IMR-90 (cell line): ENCODE measurements at places on chromosomes 6 and 20. TPM values are rescaled to one million over a fixed set of nuclear protein-coding genes. Genes with fewer than 3 reads are reported as not detected.
A peak's percentile ranks its signal among the peaks of the same experiment; 100 is the strongest.

RIPPLY2 gene
- total RNA-seq, result not detected in 2 replicates

DLK2 gene
- total RNA-seq, result 0.90 and 1.1 TPM in 2 replicates

TRMT11 gene
- total RNA-seq, result 19.0 and 29.7 TPM in 2 replicates

NELFE gene
- 76.0 and 90.8 TPM in 2 replicates for total RNA-seq

ADGRF4 gene
- under 0.01 TPM in 1 of 2 replicates, not detected in the other for total RNA-seq

EEF1A2 gene
- total RNA-seq, result 1.3 and 2.2 TPM in 2 replicates

RHAG gene
- total RNA-seq, result not detected in 2 replicates

TPBG gene
- total RNA-seq, result 19.7 and 20.0 TPM in 2 replicates

DNA sequence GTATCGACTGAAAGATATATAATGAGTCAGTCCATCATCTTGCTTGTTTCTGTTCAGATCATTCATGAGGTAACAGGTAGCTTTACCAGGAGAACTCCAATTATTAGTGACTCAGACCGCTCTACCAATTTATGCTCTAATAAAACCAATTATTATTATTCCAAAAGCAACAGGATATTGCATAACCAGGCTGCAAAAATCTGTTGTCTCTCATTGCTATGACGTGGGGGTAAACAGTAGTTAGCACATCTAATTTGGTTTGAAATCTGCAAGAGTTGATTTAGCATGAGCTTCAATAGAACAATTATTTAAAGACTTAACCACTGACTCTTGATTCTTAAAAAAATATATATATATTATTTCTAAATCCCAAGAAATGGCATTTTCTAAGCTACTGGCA is 90.9 kb upstream of the MAP7 start:
- no peak for DNase-seq
- peaks cover 7% of the 10 kb centered on the region for H3K4me1 ChIP-seq
- no peak overlapping the region for H3K27ac ChIP-seq
- H3K4me3 ChIP-seq, result no peak overlapping the region
- peaks cover 11% of the 10 kb centered on the region for H3K36me3 ChIP-seq

DNA sequence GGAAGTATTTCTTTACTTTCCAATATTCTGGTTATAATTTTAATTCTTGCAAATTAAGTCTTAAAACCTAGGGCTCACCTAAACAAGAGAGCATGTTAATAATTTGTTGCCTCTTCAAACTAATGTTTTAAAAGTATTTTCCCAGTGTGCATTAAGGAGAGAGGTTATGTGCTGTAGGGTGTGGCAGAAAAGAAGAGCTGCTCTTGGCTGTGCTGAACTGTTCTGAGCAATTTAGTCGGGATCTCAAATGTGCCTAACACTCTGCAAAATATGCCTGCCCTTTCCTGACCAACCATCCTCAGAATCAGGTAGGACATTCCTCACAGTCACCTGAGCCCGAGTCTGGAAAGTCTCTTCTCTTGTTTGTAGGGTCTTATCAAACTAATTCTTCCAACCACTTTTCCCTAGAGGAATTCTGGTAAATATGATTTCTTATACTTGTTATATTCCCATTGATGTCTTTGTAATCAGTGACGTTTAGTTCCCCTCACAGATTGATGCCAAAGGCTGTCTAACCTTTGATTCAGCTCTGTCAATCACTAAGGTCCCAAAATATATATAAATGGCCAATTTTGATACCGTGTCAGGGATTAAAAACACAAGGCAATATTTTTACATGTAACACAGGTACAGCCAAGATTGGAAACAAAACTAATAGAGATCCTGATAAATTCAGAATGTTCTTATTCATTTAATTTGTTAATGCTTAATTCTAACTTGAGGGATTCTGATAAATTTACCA is 298.4 kb downstream of the ADGB start:
- H3K27me3 ChIP-seq, result no peaks in the 10 kb centered on the region
- peaks cover 2% of the 10 kb centered on the region for H3K4me1 ChIP-seq
- H3K36me3 ChIP-seq, result no peaks in the 10 kb centered on the region
- DNase-seq, result no peak

- no peaks in the 10 kb centered on the region for H3K27me3 ChIP-seq
- no peak overlapping the region for H3K4me3 ChIP-seq
- no peak overlapping the region for H3K27ac ChIP-seq
- no peaks in the 10 kb centered on the region for H3K4me1 ChIP-seq
- H3K36me3 ChIP-seq, result no peaks in the 10 kb centered on the region
- peak; percentile 4 for DNase-seq
Measured at GRCh38 chr20:53495398-53496092, 98.1 kb downstream of the ZNF217 start.

DNA sequence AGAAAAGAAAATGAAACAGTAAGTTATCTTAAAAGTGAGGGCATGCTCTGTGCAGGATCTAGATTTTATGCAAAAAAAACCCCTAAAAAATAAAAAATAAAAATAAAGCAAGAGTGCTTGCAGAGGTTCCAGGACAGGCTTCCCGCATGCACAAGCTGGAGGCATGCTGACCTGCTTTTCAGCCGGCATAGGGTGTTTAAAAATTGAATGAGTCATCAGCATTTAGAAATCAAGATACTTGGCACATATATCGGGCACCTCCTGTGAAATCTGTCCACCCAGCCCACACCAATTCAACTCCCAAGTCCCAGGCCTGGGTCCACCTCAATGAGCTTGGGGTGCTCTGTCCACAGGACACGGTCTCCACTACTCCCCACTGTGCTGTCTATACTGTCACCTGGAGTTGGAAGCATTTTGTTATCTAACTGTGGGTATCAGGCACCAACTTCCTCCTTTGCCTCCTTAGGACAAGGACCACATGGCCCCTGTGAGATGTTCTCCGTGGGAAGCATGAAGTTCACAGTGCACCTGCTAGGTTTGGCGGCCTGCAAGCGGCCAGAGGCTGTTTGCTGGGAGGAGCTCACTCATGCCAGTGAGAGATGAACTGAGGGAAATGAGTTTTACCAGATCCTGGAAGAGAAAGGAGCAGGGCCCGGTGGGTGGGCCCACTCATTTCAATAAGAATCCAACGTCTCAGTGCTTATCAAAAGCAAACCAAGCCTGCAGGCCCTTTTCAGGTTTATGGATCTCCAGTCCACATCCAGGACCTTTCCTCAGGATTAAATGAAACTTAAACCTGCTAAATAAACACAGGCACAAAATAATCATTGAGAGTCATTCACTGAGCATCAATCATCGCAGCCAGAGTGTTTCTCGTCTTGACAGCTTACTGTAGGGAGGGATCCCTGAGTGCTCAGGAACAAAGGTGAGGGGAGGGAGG is 121.1 kb downstream of the FOXA2 start:
- H3K27ac ChIP-seq, result no peak overlapping the region
- H3K27me3 ChIP-seq, result no peaks in the 10 kb centered on the region
- no peaks in the 10 kb centered on the region for H3K4me1 ChIP-seq
- DNase-seq, result no peak
- H3K4me3 ChIP-seq, result no peak overlapping the region

GRCh38 chr20:36149012-36149411 is 5.5 kb upstream of the EPB41L1 start:
- no peak overlapping the region for H3K27ac ChIP-seq
- no peaks in the 10 kb centered on the region for H3K36me3 ChIP-seq
- no peak for DNase-seq

- no peaks in the 10 kb centered on the region for H3K27me3 ChIP-seq
- H3K36me3 ChIP-seq, result peaks cover 33% of the 10 kb centered on the region
- no peak for DNase-seq
Measured at GRCh38 chr6:37321516-37322415, 32.0 kb upstream of the RNF8 start.

DNA sequence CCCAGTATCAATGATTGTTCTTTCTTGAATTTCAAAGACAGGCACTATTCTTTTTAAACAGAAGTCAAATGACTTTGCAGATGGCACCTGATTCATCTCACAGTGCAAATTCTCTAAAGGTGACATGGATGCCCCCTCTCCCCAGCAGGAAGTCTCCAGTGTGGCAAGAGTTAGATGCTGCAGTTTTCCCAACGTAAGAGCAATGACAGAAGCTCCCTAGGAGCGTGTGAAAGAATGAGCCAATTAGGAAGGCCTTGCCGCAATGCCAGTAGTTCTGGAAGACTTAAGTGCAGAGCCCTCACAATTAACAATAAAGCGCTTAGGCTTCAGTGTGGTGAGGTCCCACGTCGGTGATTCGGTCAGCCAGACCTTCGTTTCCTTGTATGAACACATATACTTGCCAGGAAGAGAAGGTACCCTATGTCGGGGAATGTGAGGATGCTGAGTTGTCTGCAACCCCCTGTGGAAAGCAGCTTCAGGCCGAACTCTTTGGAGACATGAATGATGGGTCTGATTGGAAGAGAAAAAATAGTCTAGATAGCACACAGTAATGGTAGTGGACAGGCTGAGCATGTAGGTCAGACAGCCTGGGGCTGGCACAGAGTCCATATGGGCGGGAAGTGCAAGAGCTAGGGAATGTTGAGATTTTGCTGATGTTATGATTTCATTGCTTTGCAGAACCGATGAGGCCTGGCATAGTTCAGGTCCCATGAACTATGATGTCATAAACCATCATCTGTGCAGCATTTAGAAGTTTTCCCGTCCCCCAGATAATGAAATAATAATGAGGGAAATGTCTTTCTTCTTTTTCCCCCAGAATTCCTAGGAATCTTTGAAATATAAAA is 132.6 kb downstream of the PHACTR1 start:
- H3K27me3 ChIP-seq, result no peaks in the 10 kb centered on the region
- no peak for DNase-seq
- no peak overlapping the region for H3K27ac ChIP-seq
- no peaks in the 10 kb centered on the region for H3K36me3 ChIP-seq
- no peaks in the 10 kb centered on the region for H3K4me1 ChIP-seq
- H3K4me3 ChIP-seq, result no peak overlapping the region

- H3K27ac ChIP-seq, result no peak overlapping the region
- H3K27me3 ChIP-seq, result no peaks in the 10 kb centered on the region
- H3K36me3 ChIP-seq, result no peaks in the 10 kb centered on the region
Measured at GRCh38 chr20:42705550-42705949, 484.2 kb downstream of the PTPRT start.

- no peak overlapping the region for H3K27ac ChIP-seq
- no peaks in the 10 kb centered on the region for H3K36me3 ChIP-seq
- no peak overlapping the region for H3K4me3 ChIP-seq
- no peaks in the 10 kb centered on the region for H3K4me1 ChIP-seq
- DNase-seq, result no peak
Measured at GRCh38 chr6:44957156-44957555, 371.0 kb upstream of the RUNX2 start.

DNA sequence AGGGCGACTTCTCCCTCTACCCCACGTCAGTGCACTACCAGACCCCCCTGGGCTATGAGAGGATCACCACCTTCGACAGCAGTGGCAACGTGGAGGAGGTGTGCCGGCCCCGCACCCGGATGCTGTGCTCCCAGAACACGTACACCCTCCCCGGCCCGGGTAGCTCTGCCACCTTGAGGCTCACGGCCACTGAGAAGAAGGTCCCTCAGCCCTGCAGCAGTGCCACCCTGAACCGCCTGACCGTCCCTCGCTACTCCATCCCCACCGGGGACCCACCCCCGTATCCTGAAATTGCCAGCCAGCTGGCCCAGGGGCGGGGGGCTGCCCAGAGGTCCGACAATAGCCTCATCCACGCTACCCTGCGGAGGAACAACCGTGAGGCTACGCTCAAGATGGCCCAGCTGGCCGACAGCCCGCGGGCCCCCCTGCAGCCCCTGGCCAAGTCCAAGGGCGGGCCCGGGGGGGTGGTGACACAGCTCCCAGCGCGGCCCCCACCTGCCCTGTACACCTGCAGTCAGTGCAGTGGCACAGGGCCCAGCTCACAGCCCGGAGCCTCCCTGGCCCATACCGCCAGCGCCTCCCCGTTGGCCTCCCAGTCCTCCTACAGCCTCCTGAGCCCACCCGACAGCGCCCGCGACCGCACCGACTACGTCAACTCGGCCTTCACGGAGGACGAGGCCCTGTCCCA is 57.5 kb upstream of the TMEM181 start:
- H3K27me3 ChIP-seq, result no peaks in the 10 kb centered on the region
- no peak overlapping the region for H3K4me3 ChIP-seq

DNA sequence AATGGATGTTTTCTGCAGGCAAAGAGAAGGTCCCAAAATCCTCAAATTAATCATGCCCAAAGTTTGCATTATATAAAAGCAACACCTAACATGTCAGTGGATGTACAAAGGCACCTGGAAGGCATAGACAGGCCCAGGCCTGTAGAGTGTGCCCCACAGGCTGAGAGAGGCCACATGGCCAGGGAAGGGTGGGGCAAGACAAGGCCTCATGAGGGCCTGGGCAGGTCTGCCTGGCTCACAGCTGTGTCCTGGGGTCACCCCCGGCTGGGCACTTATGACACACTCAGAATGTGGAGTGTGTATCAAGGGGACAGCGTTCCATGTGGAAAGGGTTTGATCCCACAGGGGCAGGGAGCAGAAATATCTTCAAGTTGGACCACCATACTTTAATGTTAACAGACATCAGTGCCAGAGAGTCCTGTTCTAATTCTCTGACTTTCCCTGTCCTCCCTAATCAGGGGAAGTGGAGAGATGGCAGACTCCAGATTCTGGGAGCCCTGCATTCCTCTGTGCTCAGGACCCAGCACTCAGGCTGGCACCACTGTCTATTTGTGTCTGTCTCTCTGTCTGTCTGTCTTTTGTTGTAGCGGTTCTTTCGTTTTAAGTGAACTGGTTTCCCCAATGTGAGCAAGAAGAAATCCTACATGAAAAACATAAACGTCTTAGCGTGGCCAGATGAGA is 178.3 kb upstream of the FOXA2 start:
- no peak overlapping the region for H3K4me3 ChIP-seq
- DNase-seq, result no peak
- no peaks in the 10 kb centered on the region for H3K36me3 ChIP-seq
- peak overlapping the region; percentile 20 for H3K27ac ChIP-seq

DNA sequence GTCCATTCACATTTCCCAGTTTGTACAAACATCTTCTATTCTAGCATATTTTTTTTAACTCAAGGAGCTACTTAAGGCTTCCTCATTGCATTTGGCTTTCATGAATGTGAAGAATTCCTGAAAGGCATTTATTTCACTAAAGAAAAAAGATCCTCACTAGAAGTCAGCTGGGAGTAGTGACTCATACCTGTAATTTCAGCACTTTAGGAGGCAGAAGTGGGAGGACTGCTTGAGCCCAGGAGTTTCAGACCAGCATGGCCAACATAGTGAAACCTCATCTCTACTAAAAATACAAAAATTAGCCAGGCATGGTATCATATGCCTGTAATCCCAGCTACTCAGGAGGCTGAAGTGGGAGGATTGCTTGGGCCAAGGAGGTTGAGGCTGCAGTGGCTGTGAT is 30.9 kb upstream of the XRN2 start:
- peak; percentile 51 for DNase-seq
- H3K4me3 ChIP-seq, result no peak overlapping the region
- H3K4me1 ChIP-seq, result no peaks in the 10 kb centered on the region
- H3K27me3 ChIP-seq, result peaks cover 8% of the 10 kb centered on the region
- no peaks in the 10 kb centered on the region for H3K36me3 ChIP-seq

DNA sequence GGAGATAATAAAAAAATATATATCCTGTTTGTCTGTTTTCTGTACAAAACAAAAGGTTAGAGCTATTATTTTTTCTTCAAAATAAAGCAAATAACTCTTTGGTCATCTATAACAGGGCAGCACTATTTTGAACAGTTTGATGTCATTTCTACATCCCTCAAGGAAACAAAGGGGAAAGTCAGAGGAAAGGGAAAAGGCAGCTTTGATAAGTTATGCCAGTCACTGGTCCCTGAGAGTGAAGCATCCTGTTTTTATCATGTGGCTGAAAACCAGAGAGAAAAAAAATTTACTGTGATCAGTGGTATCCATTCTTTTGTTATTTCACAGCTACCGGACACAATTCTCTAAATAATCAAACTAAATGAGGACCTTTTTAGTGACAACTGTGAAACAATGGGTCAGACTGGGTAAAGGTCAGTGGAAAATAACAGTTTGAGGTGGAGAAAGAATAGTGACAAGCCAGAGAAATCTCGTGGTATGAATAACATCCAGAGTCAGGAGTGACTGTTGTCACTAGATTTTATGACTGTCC is 356.0 kb downstream of the HDGFL1 start:
- H3K27me3 ChIP-seq, result no peaks in the 10 kb centered on the region
- peaks cover 7% of the 10 kb centered on the region; the same call in 1 of the 2 replicates for H3K4me1 ChIP-seq
- H3K36me3 ChIP-seq, result no peaks in the 10 kb centered on the region
- no peak overlapping the region for H3K27ac ChIP-seq
- DNase-seq, result no peak
